Immature natural killer cell (primary cell): ENCODE measurements at places on chromosomes 13 and 19.

GRCh38 chr13:34458756-34459715, 483.0 kb upstream of the NBEA start:
- DNase-seq = no peak

DNA sequence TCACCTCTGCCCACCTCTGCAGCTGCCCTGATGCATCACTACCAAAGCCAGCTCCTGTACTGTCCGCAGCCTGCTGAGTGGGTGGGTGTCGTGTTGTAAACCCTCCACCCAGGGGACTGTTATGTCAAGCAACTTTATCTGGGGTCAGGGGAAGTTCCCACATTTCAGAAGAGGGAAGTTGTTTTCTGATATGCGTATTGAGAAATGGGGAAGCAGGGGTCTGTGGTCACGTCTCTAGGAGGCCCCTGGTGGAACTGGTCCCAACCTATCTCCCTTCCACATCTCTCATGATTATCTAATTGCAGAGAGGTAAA, 31.2 kb downstream of the CLEC17A start:
- no peak for DNase-seq

DNA sequence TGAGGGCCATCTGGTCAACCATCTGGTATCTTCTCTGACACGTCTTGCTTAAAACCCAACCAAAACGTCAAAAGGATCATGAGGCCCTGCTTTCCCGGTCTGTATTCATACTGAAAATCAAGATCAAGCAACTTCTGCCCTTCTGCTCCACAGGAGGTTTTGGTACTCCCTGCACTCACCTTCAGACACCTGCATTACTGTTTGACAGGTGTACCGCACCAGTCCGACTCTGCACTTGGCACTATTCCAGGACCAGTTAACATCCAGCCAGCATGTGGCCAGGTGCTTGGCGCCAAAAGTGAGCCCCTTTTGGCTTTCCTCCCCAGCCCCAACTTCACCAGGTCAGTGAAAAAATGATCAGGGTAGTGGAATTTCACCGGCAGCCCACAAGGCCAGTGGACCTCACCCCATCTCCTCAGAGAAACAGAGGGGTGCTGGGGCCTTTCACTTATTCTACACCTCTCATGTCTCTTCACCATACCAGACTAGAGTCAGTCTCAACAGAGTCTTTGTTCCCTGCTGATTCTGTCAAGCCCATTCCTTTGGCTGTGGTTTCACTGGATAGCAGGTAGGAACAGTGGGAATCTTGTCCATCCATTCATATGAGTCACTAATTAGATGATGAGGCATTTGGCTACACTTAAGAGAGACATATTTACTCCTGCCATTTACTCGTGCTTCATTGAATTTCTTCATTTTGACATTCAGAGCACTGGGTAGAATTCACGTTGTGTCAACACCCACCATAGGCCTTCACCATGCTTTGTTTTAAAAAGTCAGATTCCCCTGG, 85.3 kb downstream of the ZNF726 start:
- DNase-seq = no peak

- no peak for DNase-seq
These were observed 277.8 kb downstream of the ABCC4 start for GRCh38 chr13:95023405-95023804.

DNA sequence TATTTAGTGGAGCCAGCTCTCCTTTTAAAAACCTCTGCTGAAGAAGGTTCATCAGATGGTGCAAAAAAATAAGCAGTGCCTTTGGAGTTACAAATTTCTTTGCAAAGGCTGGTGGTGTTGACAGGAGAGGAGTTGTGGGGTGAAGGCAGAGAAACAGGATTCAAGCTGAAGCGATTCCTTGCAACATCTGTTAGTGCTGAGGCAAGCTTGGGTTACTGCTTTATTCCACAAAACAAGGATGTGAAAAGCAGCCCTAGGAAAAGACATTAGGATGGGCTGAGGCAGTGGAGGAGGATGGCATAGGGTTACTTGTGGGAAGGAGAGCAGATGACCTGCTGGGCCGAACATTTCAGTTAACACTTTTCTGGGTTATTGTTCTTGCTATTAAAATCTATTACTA, 390.7 kb downstream of the DLEU7 start:
- no peak for DNase-seq

DNA sequence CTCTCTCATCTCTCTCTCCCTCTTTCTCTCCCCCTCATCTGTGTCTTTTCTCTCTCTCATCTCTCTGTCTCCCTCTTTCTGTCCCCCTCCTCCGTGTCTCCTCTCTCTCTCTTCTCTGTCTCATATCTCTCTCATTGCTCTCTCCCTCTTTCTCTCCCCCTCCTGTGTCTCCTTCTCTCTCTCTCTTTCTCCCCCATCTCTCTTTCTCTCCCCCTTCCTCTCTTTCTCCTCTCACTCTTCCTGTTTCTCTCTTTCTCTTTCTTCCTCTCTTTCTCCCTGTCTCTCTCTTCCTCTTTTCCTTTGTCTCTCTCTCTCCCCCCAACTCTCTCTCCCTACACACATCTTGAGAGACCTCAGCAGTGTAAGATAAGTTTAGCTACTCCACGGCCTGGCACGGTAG, 4.9 kb upstream of the RDH13 start:
- DNase-seq = no peak

- no peak for DNase-seq
These were observed 2.3 kb upstream of the ZNF347 start for GRCh38 chr19:53161123-53161522.

GRCh38 chr19:48896191-48896720, 2.3 kb downstream of the TULP2 start:
- no peak for DNase-seq

GRCh38 chr19:42111384-42111783, 20.9 kb downstream of the POU2F2 start:
- no peak for DNase-seq

GRCh38 chr13:42384265-42384664, 112.3 kb downstream of the AKAP11 start:
- DNase-seq = no peak
